ENCODE measurements at places on chromosomes 5 and 9.
A peak's percentile ranks its signal among the peaks of the same experiment; 100 is the strongest.

DNA sequence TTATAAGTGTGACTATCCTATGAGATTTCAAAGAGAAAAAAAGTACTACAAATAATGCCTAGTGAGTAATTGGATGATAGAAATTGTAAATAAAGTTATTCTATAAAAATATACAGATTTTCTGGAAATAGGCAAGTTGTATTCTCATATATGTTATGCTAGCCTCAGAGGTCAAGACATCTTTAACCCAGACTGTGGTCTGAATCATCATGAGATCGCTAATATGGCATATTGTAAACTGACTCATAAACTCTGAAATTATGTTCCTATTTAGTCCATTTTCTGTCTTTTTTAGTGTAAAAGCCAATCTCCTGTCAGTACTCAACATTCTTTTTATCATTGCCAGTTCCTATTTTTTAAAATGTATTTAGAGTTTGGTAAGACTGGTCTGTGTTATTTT, 14.2 kb downstream of the LOX start:
- peak; percentile 7 for DNase-seq

DNA sequence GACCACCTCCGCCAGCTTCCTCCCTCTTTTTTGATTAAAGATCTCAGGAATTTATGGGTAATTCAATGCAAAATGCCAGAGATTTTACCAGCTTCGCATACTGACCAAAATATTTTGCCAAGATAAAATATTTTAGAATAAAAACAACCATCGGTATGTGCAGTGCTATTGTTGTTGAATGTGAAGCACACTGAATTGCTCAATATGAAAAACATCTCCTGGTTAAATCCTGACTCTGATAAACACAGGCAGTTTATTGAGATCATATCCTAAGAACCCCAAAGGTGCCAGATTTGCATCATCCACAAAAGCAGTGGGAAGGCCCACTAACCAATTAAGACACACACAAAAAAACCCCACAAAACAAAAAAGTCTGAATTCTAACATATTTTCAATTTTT, 202.4 kb downstream of the GLIS3 start:
- no peak for DNase-seq

GRCh38 chr5:94691949-94692348, 73.5 kb downstream of the SLF1 start:
- peak; percentile 90 for DNase-seq

- DNase-seq = no peak
Observed at GRCh38 chr5:55480781-55481180, 54.0 kb downstream of the PLPP1 start.

DNA sequence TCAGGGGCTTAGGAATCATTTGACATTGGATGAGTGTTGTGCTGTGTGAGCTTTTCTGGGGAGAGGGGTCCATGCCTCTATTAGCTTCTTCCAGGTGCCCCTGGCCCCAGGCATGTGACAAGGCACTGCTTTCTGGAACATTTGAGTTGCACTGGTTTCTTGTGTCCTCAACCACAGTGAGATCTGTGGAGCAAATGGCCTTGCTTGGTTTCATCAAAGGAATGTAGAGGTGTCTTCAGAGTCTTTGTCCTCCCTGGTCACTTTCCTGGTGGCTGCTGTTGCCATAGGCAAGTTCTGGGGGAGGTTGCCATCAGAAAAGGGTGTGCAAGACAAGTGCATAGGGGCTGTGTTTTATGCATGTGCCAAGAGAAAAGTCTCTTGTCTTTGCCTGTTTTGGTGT, 157.5 kb downstream of the MACROH2A1 start:
- DNase-seq = no peak

- no peak for DNase-seq
Observed at GRCh38 chr5:139592289-139592688, 31.1 kb downstream of the UBE2D2 start.

- peak; percentile 22 for DNase-seq
Observed at GRCh38 chr5:115262011-115262320, 711 bp downstream of the PGGT1B start.

- peak; percentile 88 for DNase-seq
Observed at GRCh38 chr9:3732077-3733038, 206.6 kb upstream of the RFX3 start.
